ENCODE measurements at places on chromosomes 11 and 22.
A peak's percentile ranks its signal among the peaks of the same experiment; 100 is the strongest.

DNA sequence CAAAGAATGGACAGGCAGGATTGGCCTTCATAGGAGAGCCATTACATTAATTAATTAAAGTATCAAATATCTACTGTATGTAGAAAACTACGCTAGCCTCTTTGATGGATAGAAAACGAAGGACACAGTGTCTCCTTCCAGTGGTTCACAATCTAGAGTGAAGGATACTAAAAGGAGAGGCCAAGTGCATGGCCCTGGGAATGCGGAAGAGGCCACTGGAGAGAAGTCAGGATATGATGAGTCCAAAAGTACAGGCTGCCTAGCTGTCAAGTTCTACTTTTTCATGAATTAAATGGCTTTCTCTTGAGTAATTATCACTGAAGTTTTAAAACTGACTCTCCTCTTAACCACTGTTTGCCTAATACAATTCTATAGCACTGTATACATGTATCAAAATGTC is 41.9 kb downstream of the ATG16L2 start:
- no peak for DNase-seq

GRCh38 chr11:133541021-133541719 is 8.9 kb upstream of the OPCML start:
- DNase-seq: no peak

DNA sequence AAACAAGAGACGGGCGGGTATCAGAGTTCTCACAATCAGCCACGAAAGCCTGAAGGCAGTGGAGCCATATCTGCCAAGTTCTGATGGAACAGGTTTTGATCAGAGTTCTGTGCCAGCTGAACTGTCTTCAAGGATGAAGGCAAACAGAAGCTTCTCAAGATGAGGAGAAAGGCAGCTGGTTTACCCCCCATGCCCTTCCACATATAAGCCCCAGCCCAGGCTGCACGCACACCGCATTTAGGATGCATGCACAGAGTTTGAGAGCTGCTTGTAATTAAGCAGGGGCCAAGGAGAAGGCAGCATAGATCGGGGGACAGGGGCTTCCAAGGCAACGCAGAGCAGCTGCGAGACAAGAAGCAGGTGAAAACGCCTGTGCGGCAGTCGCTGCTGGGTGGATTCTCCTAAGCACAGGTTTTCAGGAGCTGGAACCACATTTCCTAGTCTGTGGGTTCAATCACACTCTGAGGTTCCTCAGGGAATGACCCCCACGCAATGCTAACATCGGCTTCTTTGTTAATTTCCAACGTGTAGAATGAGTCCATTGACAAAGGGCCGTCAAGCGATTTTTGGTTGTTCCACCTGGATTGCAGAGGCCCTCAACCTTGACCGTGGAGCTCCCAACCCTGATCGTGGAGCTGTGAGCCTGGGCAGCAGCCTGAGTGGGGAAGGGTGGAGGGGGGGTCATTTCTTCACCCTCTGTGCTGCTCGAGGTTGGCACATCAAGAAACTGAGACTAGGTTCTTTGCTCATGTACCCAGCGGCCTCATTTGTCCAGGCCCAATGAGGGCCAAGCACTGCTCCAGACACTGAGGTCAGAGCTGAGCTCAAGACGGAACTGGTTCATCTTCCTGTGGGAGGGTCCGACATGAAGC is 81.7 kb upstream of the SHISAL1 start:
- DNase-seq: no peak

- no peak for DNase-seq
Measured at GRCh38 chr22:28597665-28598064, 82.0 kb downstream of the TTC28 start.

DNA sequence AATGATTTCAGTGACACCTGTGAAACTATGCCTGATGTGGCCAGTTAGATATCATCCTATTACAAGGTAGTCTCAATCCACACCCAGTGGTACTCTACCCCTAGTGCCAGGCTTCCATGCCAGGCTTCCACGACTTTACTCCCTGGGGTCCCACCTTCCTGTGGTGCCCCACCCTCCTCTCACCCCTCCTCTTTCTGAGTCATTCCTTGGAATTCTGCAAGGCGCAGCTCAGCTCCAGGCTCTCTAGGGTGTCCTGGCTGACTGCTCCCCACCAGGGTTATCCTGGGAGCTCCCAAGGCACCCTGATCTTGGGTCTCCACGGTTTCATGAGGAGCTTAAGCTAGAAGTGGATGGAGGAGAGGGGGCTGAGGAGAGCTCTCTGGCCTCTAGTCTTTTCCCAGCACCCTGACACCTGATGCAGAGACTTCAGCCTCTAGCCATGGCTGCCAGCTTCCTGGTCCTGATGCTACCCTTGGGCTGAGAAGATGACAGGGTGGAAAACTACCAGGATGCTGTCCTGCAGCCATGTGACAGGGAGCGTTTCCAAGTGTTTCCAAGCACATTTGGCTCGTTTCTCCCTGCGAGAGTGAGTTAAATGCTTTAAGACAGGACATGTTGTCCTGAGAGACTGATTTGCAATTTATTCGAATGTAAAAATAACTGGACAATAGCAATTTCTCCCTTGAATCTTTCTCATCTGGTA is 1461.2 kb downstream of the TBC1D22A start:
- DNase-seq: no peak

GRCh38 chr11:78646564-78647185 is 72.0 kb upstream of the NARS2 start:
- DNase-seq: peak; percentile 53

- no peak for DNase-seq
Measured at GRCh38 chr11:98101329-98101728, 919.4 kb upstream of the CNTN5 start.

GRCh38 chr22:23255506-23256170 is 75.3 kb downstream of the BCR start:
- no peak for DNase-seq

GRCh38 chr22:19803736-19804267 is 43.2 kb downstream of the TBX1 start:
- no peak for DNase-seq

- no peak for DNase-seq
Measured at GRCh38 chr11:129732941-129733340, 82.7 kb upstream of the TMEM45B start.

DNA sequence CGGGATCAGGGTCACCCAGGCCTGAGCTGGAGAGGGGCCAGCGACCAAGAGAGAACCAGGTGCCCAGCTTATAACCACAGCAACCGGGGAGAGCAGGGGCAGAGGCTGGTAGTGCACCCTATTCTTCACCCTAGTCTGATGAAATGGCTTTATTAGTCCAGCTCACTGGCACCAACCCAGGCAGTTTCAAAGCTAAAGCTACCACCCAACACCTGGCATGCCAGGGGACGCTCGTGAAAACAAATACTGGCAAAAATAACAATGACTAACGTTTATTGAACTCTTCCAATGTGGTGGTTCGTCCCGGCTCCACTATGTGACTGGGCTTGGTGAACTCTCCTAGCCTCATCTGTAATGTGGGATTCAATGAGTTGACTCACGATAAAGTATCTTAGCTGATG is 30.6 kb downstream of the SCGB1A1 start:
- DNase-seq: no peak

DNA sequence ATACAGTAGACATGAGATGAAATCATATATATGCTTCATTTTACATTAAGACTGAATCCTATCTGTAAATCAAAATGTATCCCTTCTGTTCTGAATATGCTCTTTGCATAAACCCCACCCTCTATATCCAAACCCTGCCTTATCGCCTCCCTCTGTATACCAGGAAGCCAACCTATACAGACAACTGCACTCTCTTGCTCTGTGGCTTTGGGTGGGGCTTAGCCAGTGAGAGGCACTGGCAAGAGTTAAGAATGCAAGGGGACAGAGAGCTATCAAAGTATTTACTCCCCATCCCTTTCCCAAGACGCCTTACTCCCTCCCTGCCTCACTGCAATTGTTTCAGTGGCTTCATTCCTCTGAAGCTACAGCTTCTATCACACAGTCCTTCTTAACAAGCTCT is 309.8 kb downstream of the TTC28 start:
- DNase-seq: no peak

DNA sequence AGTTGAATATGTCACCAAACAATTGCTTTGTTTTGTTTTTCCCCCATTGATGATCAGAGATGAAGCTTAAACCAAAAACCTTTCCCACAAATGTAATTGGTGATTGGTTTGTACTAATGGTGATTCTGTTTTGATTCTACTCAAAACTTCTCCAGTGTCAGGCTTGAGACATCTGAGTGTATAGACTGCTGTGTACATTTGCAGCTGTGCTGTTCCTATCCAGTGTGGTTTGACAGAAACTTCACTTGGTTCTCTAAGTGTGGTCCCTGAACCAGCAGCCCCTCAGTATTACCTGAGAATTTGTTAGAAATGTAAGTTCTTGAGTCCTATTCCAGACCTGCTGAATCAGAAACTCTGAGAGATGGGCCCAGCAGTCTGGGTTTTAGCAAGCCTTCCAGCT is 84.8 kb downstream of the PPP6R3 start:
- DNase-seq: no peak

GRCh38 chr22:38353142-38353629 is 36.0 kb upstream of the CSNK1E start:
- no peak for DNase-seq

GRCh38 chr11:33674035-33674814 is 26.4 kb downstream of the C11orf91 start:
- DNase-seq: no peak

- no peak for DNase-seq
Measured at GRCh38 chr11:127218275-127218608, 217.7 kb upstream of the KIRREL3 start.

GRCh38 chr11:29309992-29310391 is 706.8 kb downstream of the KCNA4 start:
- no peak for DNase-seq

GRCh38 chr11:625636-626268 is 997 bp upstream of the CDHR5 start:
- no peak for DNase-seq

GRCh38 chr22:42072606-42073330 is 1.3 kb upstream of the PHETA2 start:
- DNase-seq: no peak

GRCh38 chr11:71080239-71081097 is 171.9 kb downstream of the SHANK2 start:
- DNase-seq: peak; percentile 57

DNA sequence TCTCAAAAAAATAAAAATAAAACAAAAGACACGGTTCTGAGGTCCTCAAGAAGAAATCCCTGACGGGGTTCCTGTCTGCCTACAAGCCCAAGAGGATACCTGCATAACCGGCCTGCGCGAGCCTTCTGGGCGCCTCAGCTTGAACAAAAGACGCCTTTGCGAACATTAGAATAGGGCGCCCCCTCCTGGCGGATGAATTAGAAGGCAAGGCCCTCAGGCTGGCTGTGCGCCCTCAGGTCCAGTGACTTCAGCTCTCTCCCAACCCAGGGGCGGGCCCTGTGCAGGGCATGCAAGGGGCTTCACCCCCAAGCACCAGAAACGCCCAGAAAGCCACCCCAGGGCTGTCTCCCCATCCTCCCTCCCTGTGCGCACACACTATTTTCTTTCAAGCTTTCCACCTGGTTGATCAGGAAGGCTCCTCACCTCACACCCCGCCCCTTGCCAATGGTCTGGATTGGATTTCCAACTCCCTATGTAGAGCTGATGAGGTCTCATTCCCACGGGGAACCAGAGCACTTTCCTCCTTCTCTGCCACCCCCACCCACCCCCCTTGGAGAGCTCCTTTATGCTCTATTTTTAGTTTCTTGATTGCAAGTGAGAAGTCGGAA is 273.3 kb downstream of the BUD13 start:
- DNase-seq: peak; percentile 58

DNA sequence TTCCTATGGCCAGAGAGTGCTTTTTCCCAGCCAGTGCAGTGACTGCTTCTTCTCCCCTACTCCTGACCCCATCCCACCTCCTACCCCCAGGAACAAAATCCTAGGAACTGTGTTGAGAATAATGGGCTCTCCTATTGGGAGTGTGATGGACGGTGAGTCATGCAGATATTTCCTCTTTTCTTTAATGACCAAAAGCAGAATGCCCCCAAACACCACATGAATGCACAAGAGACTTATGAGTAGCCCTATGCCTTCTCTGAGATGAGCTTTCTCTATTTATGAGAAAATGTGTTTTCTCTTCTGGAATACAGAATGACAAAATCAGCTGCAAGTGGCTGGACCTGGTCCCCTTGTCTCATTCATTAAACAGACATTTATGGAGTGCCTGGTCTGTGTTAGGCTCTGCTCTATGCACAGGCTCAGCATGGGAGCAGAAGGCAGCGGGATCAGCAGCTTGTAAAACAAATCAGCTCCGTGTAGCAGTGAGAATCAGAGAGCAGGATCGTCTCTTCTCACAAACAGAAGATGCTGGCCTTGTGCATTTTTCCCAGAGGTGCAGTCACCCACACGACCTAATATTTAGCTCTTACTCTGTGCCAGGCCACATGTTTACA is 47.5 kb upstream of the GALNT18 start:
- DNase-seq: no peak

- DNase-seq: peak; percentile 15
Measured at GRCh38 chr22:32444068-32444467, 20.2 kb downstream of the BPIFC start.

GRCh38 chr11:66335531-66336233 is 552 bp downstream of the RIN1 start:
- no peak for DNase-seq

DNA sequence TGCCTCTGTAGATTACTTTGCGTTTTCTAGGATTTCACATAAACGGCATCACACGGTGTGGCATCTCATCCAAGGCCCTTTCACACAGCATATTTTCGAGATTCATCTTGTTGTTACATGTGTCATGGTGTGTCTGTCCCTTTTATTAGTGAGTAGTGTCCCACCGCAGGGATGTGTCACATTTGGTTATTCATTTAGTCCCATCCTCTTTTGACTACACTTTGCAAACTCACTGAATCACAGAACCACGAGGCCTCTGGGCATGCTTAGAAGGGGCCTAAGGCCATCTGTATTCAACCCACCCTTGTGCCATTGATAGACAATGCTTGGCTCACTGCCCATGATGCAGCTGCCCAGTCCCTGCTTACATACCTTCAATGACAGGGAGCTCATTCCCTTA is 4.2 kb upstream of the RAC2 start:
- DNase-seq: no peak

GRCh38 chr11:66336234-66337102 is at the start of gene RIN1:
RIN1 (minus strand) TSS chr11:66336434; CDS start chr11:66336402, 32 bp downstream.
- DNase-seq: peak; percentile 78

DNA sequence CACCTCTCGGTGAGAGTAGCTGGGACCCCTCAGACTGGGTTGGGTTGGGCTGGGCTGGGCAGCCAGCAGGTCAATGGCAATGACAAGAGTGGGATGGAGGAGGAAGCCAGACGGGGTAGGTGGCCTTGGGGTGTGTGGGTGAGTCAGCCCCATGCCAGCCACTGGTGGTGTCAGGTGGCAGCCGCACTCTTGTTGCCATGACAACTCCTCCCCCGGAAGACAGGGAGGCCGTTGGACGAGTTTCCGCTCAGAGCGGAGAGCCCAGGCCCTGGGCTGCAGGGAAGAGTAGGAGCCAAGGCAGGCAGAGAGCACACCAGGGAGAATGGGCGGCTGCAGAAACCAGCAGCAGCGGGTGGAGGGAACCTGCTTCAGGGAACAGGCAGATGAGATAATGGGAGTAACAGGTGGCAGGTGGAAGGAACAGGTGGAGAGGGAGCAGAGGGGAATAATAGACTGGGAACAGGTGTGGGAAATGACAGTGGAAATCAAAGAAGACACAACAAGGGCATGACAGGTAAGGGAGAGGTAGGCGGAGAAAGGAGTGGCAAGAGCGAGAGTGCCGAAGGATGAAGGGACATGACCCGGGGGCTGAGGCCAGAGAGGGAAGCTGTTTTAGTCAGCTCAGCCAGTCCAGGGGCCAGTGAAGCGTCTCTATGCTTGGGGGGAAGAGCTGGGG is 8.7 kb downstream of the SPTBN2 start:
- DNase-seq: no peak

Measured in NCI-H446 (cell line).